Activated CD4-positive, alpha-beta T cell treated with anti-CD3 and anti-CD28 coated beads, Interleukin-2, amount 10 ng/mL, durations not matched to agents 7 days and 5 days (primary cell): ENCODE measurements at places on chromosomes 12 and 14. TPM values are rescaled to one million over a fixed set of nuclear protein-coding genes. Genes with fewer than 3 reads are reported as not detected.

Gene REM2
- 0.52 TPM for total RNA-seq

Gene PSMB5
- 60.4 TPM for total RNA-seq

Gene CMKLR1
- total RNA-seq, result not detected

Gene ASB2
- 20.7 TPM for total RNA-seq

Gene CREBL2
- 18.2 TPM for total RNA-seq

Gene B3GNT4
- total RNA-seq, result 0.50 TPM

Gene PLA2G1B
- total RNA-seq, result not detected

Gene TMEM132D
- total RNA-seq, result not detected

Gene IKZF4
- total RNA-seq, result 15.7 TPM

Gene FRS2
- total RNA-seq, result 18.4 TPM

Gene PLBD1
- not detected for total RNA-seq

Gene NPFF
- not detected for total RNA-seq

Gene ARMH4
- total RNA-seq, result not detected

Gene CCDC63
- total RNA-seq, result not detected

Gene PTGER2
- total RNA-seq, result 60.4 TPM

Gene C14orf132
- total RNA-seq, result 1.2 TPM

Gene HNRNPA1
- 1,554 TPM for total RNA-seq

Gene CCND2
- total RNA-seq, result 290 TPM

Gene ITGA5
- total RNA-seq, result 83.5 TPM

Gene SERPINA10
- not detected for total RNA-seq

Gene PROX2
- not detected for total RNA-seq

Gene SRRM4
- not detected for total RNA-seq

Gene BCL2L14
- total RNA-seq, result 6.5 TPM

Gene WSCD2
- total RNA-seq, result not detected

Gene RAD9B
- 0.99 TPM for total RNA-seq

Gene DENND5B
- total RNA-seq, result 0.15 TPM

Gene PLEKHG7
- total RNA-seq, result not detected

Gene CLEC2A
- not detected for total RNA-seq

Gene KRT6C
- total RNA-seq, result not detected

Gene SERPINA1
- 4.4 TPM for total RNA-seq

Gene CLEC4C
- not detected for total RNA-seq

Gene KLRD1
- 0.27 TPM for total RNA-seq

Gene C14orf180
- not detected for total RNA-seq

Gene DLGAP5
- total RNA-seq, result 109 TPM

Gene BCL11B
- total RNA-seq, result 115 TPM

Gene ANKS1B
- total RNA-seq, result 0.25 TPM

Gene MYF6
- total RNA-seq, result not detected

Gene KRT75
- not detected for total RNA-seq

Gene RPAP3
- total RNA-seq, result 40.3 TPM
